RPMI7951 (cell line): ENCODE measurements at places on chromosomes 6 and 20. TPM values are rescaled to one million over a fixed set of nuclear protein-coding genes. Genes with fewer than 3 reads are reported as not detected.

GRCh38 chr20:33636776-33637175 lies 25.4 kb upstream of the C20orf144 start:
- DNase-seq: no peak

DNA sequence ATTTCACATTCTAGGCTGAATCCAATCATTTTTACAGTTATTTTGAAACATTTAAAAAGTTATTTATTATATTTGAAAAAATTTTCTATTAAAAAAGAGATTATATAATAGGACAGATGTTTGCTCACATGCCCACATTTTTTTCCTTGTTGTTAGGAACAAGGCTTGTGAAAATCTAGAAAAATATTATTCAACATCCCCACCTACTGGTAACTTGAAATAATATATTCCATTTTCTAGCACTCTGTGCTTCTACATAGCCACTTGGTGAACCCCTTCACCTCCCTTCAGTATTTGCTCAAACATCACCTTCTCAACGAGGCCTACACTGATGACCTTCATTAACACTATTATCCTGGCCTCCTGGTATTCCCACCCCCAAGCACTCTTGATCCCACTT lies 18.3 kb upstream of the GPRC6A start:
- peak; percentile 42 for DNase-seq

DNA sequence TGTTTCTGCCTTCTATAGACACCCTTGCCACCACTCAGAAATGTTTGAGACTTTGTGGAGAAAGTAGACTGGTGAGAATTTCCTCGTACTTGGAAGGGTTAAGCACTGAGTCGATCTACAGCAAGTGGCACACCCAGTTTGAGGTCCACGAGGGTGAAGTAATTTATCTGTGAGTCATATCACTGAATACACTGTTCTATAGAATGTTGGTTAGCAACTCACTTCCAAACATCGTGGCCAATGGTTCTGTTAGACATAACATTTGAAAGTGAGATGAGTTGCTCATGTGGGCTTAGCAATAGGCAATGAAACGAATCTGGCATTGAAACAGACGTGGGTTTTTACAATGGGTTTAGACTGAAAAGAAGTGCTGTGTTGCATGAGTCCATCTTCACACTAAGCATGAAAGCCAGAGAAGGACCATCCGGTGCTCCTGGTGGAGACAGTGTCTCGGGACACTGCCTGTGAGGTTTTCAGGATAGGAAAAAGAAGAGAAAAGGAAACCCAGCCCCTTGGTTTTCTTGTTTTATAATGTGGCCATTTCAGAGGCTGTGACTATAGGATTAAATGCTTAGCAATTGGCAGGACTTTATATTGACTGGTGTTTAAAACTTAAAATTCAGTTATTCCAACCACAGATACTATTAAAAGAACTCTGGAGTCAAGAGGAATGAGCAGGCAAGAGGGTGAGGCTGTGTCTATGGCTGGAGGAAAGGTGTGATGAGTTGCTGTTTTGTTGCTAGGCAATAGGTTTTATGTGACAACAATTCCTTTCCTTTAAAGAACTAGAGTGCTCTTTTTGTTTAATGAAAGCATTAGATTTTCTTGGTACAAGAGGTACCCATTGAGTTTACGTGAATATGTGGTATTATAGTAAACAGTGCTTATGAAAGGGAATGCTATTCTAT lies 31.0 kb upstream of the EZR start:
- peak; percentile 95 for DNase-seq

GRCh38 chr6:90271831-90272230 lies 24.8 kb downstream of the BACH2 start:
- DNase-seq: no peak

- no peak for DNase-seq
Measured at GRCh38 chr6:123171341-123172115, 175.5 kb downstream of the CLVS2 start.

- DNase-seq: no peak
Measured at GRCh38 chr20:23655491-23656211, 17.9 kb upstream of the CST3 start.

GRCh38 chr20:47561180-47561579 lies 59.5 kb downstream of the NCOA3 start:
- DNase-seq: no peak

DNA sequence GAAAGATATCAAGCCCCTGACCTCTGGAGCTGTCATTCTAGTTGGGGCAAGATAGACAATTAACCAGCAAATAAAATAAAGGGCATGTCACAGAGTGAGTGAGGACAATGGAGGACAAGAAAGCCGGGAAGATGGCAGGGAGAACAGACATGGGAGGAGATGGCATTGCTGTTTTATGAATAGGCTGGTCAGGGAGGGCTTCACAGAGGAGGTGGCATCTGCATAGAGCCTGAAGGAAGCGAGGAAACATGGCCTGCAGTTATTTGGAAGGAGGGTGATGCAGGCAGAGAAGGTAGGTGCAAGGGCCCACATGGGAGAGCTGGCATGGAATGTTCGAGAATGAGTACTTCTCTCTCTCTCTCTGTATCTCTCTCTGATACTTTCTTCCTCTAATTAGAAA lies 63.7 kb downstream of the EFCAB8 start:
- no peak for DNase-seq

GRCh38 chr20:1928154-1928553 lies 32.9 kb downstream of the SIRPA start:
- no peak for DNase-seq

Gene GSTA2
- not detected in 2 replicates for total RNA-seq

Gene DNAH8
- total RNA-seq: under 0.01 TPM in 1 of 2 replicates, not detected in the other

GRCh38 chr6:120826253-120826652 lies 508.0 kb downstream of the TBC1D32 start:
- DNase-seq: peak; percentile 11

DNA sequence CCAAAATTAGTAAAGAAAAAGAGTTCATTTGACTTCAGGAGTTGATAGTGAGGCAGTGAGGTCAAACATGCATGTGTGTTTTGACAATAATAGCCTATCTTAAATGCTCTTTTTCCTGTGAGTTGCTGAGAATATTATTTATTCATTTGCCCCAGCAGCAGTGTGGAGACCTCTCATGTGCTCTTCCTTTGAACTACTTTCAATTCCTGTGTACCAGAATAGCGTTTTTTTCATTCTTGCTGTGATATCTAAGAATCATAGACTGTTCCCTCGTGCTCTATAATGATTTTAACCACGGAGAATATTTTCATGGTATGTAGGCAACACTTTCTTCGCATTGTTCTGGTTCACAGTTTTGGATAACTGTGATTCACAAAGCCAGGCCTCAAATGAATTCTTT lies 5.2 kb downstream of the CDYL start:
- no peak for DNase-seq

Gene RIMS1
- total RNA-seq: not detected in 2 replicates

Gene BANF2
- total RNA-seq: not detected in 2 replicates

Gene MACROD2
- 0.20 and 0.24 TPM in 2 replicates for total RNA-seq

- DNase-seq: no peak
Measured at GRCh38 chr6:68777956-68778355, 142.9 kb downstream of the ADGRB3 start.

Gene MLN
- total RNA-seq: not detected in 2 replicates

Gene ISM1
- total RNA-seq: 0.39 and 0.48 TPM in 2 replicates

Gene HLA-DMA
- 10.1 and 10.9 TPM in 2 replicates for total RNA-seq

DNA sequence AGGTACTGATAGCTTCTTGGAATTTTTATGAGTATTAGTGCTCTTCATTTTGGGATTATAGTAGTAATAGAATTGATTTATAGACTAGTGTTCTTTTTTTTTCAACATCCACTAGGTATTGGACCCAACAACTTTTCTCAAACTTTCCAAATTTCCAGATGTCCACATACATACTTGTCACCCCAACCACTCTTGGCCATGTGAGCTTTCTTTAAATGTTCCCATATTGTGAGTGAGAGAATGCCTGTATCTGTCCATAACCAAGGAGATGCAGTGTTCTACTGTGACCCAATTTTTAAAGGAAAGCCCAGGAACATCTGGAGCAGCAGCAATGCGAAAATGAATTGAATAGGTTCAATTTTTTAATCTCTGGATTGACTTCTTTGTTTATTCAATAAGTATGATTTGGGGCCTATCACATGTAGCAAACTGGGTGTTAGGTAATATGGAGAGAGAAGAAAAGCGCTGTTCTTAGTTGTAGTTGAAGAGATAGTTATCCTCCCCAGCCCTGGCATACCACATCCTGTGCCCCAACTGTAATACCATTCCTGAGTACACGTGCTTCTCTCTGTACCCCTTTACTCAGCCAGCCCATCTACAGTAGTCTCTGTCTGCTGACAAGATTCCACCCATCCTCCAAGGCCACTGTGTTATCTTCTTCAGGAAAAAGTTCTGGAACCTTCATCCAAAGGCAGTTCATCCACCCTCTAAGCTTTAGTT lies 116.8 kb upstream of the SUPT3H start:
- DNase-seq: no peak

GRCh38 chr6:15893556-15894253 lies 230.9 kb upstream of the DTNBP1 start:
- DNase-seq: peak; percentile 80

Gene CD83
- 12.8 and 14.9 TPM in 2 replicates for total RNA-seq

- DNase-seq: no peak
Measured at GRCh38 chr6:28980137-28980851, 24.8 kb downstream of the ZNF311 start.

GRCh38 chr6:41682056-41682477 lies 43.8 kb downstream of the MDFI start:
- DNase-seq: peak; percentile 81

Gene SLC17A5
- 13.9 and 19.1 TPM in 2 replicates for total RNA-seq

DNA sequence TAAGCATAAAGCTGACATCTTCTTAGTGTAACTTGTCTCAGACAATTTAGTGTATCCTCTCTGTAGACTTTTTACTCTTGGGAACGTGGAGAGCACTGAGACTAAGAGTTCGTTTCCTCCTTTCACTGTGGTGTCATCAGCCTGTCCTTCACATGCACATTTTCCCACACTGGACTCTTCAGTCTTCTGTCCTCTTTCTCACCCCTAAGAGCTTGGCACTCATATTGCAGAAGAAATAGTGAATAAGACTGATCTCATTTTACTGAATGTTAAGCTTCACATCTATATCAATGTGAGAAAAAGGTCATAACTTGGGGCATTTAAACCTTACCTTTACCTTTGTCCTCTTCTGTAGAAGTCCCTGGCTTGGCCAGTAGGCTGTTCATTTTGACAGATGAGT lies 25.6 kb downstream of the FUCA2 start:
- no peak for DNase-seq

DNA sequence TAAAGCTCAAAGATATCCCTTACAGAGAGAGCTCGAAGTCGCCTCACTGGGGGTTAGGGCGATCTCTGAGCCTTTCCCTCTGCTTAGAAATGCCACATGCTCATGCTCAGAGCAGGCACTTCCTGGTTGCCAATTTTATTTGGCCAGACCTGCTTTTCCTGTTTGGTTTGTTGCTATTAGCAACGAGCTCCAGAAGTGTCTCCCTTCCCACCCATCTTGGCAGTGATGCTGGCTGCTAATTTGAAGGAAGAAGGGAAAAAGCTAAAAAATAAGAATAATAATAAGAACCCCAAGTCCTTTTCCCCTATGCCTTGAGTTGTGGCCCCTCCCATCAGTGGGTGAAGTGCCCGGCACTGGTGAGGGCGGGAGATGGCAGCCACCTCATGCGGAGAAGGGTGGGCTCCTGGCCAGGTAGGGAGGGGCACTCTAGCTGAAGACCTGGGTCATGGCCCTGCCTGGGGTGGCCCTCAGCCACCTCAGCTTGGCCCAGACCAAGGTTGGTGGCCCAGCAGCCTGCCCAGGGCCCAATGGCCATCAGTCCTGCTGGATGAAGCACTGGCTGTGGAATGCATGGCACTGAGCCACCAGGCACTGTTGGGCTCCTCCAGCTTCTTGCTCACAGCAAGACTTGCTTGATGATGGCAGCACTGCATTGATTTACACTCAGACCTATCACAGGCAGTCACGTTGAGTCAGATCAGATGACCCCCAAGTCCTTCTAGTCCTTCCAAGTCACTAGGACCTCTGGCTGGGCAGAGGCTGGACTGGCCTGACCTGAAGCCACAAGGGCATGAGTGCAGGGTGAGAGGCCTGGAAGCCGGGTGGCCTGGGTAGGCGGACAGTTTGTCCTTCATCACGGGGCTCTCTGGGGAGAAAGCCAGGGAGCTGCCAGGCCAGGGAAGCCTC lies 79.0 kb downstream of the SYNJ2 start:
- DNase-seq: peak; percentile 97

Gene PNPLA1
- total RNA-seq: not detected in 2 replicates

- DNase-seq: peak; percentile 71
Measured at GRCh38 chr6:3825331-3825831, 23.8 kb upstream of the FAM50B start.
